Liver (tissue), 10 donors: ENCODE measurements at places on chromosomes 1 and 21. TPM values are rescaled to one million over a fixed set of nuclear protein-coding genes. Genes with fewer than 3 reads are reported as not detected.
A peak's percentile ranks its signal among the peaks of the same experiment; 100 is the strongest.

- no peaks in the 10 kb centered on the region for H3K27me3 ChIP-seq
- H3K4me3 ChIP-seq: no peak overlapping the region
- H3K4me1 ChIP-seq: no peaks in the 10 kb centered on the region
- no peaks in the 10 kb centered on the region for H3K36me3 ChIP-seq
- no peak for DNase-seq
These were observed 486.9 kb upstream of the USP24 start for GRCh38 chr1:55702064-55702463.

- no peaks in the 10 kb centered on the region for H3K36me3 ChIP-seq
- H3K27me3 ChIP-seq: no peaks in the 10 kb centered on the region
- peak; percentile 70 for DNase-seq
- H3K4me1 ChIP-seq: no peaks in the 10 kb centered on the region
- H3K4me3 ChIP-seq: no peak overlapping the region
- no peak overlapping the region for H3K27ac ChIP-seq
These were observed 213.7 kb downstream of the PBX1 start for GRCh38 chr1:164772635-164773034.

DNA sequence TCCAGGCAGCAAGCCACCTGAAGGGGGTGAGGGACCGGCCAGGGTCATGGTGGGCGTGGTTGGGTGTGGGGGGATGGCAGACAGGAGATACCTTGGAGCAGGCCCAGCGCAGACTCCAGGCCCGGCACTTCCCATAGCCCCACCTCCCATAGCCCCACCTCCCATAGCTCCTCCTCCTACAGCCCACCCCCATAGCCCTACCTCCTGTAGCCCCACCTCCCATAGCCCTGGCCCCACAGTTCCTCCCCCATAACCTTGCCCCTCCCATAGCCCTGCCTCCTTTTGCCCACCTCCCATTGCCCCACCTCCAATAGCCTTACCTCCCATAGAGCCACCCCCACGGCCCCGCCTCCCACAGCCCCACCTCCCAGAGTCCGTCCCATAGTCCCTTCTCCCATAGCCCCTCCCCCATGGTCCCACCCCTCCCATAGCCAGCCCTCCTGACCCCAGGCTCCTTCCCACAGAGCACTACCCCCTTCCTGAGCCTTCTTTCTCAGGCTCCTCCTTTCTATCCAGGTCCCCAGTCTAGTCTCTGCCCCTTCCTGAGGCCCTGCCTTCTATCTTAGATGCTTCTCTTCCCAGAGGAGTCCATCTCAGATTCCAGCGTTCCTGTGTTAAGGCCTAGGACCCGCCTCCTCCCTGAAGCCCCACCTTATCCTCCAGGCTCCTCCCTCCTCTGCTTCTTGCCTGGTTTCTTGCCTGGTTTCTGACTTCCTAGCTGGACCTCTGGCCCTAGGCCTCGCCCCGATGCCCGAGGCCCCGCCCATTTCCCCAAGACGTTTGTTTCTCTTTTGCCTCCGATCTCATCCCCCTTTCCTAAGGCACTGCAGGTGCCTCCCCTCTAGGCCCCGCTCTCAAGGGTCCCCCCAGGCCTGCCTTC, 46.8 kb downstream of the PTPRU start:
- no peak overlapping the region for H3K27ac ChIP-seq
- no peaks in the 10 kb centered on the region for H3K36me3 ChIP-seq
- H3K4me3 ChIP-seq: no peak overlapping the region
- peaks cover 14% of the 10 kb centered on the region for H3K4me1 ChIP-seq
- no peaks in the 10 kb centered on the region for H3K27me3 ChIP-seq

GRCh38 chr1:17745479-17745955, 9.6 kb upstream of the ACTL8 start:
- H3K27me3 ChIP-seq: no peaks in the 10 kb centered on the region
- no peaks in the 10 kb centered on the region for H3K36me3 ChIP-seq
- no peak for DNase-seq
- no peaks in the 10 kb centered on the region for H3K4me1 ChIP-seq
- H3K4me3 ChIP-seq: no peak overlapping the region

The DFFB gene
- 4.2 TPM for total RNA-seq

DNA sequence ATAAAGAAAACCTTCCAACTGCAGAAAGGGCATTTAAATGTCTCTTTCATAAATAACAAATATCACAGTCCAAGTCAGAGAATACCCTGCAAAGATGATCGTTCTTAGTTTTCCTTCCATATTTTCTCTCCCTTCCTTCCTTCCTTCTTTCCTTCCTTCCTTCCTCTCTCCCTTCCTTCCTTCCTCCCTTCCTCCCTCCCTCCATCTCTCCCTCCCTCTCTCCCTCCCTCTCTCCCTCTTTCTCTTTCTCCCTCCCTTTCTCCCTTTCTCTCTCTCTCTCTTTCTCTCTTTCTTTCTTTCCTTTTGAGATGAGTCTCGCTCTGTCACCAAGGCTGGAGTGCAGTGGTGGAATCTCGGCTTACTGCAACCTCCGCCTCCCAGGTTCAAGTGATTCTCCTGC, 29.0 kb upstream of the SCAF4 start:
- no peak for DNase-seq
- H3K4me3 ChIP-seq: no peak overlapping the region
- H3K27ac ChIP-seq: no peak overlapping the region

DNA sequence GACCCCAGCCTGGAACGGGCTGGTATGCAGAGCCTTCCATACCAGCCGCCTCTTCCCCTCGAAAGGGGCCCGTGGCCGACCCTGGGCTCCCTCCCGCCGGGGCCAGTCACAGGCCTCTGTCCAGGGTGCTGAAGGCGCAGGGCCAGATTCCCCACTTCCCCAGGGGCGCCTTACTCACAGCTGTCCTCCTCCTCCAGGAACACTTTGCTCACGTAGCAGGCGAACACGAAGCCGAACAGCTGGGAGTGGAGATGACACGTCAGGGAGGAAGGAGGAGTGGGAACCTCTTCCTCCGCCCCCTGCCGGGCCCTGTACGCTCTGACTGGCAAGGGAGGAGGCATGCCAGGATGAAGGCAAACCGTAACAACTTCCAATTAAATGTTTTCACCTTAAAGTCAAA, 57.3 kb downstream of the NKAIN1 start:
- H3K4me3 ChIP-seq: peak overlapping the region; percentile 26
- no peaks in the 10 kb centered on the region for H3K4me1 ChIP-seq
- no peaks in the 10 kb centered on the region for H3K36me3 ChIP-seq
- H3K27ac ChIP-seq: no peak overlapping the region
- peak; percentile 73 for DNase-seq
- no peaks in the 10 kb centered on the region for H3K27me3 ChIP-seq

- no peaks in the 10 kb centered on the region for H3K4me1 ChIP-seq
- no peaks in the 10 kb centered on the region for H3K27me3 ChIP-seq
- no peaks in the 10 kb centered on the region for H3K36me3 ChIP-seq
- H3K4me3 ChIP-seq: no peak overlapping the region
- DNase-seq: no peak
These were observed 207.1 kb downstream of the ROR1 start for GRCh38 chr1:63980740-63981407.

DNA sequence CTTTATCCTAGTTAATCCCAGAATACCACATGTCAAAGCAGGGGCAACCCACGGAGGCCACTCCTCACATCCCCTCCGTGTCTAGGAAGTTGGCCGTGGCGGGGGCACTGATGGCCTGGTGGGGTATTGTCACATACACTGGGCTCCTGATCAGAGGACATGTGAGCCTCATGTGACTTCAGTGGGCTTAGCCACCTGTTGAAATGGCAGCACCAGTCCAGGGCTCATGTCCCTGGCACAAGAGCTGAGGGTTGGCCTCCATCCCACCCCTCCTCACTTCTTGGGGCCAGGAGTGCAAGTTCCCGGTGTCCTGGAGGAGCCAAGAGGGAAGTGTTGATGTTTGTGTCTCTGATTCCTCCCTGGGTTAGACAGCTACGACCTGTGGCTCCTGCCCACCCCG, 313.4 kb downstream of the CAMTA1 start:
- H3K27me3 ChIP-seq: no peaks in the 10 kb centered on the region
- no peak for DNase-seq
- no peaks in the 10 kb centered on the region for H3K36me3 ChIP-seq
- peaks cover 16% of the 10 kb centered on the region for H3K4me1 ChIP-seq

- no peak overlapping the region for H3K4me3 ChIP-seq
- no peak for DNase-seq
These were observed 20.6 kb downstream of the GPR3 start for GRCh38 chr1:27413004-27413403.

- H3K27ac ChIP-seq: no peak overlapping the region
- no peak overlapping the region for H3K4me3 ChIP-seq
- H3K27me3 ChIP-seq: no peaks in the 10 kb centered on the region
- no peaks in the 10 kb centered on the region for H3K36me3 ChIP-seq
- no peaks in the 10 kb centered on the region for H3K4me1 ChIP-seq
These were observed 77.9 kb upstream of the KCNJ15 start for GRCh38 chr21:38178653-38179470.

DNA sequence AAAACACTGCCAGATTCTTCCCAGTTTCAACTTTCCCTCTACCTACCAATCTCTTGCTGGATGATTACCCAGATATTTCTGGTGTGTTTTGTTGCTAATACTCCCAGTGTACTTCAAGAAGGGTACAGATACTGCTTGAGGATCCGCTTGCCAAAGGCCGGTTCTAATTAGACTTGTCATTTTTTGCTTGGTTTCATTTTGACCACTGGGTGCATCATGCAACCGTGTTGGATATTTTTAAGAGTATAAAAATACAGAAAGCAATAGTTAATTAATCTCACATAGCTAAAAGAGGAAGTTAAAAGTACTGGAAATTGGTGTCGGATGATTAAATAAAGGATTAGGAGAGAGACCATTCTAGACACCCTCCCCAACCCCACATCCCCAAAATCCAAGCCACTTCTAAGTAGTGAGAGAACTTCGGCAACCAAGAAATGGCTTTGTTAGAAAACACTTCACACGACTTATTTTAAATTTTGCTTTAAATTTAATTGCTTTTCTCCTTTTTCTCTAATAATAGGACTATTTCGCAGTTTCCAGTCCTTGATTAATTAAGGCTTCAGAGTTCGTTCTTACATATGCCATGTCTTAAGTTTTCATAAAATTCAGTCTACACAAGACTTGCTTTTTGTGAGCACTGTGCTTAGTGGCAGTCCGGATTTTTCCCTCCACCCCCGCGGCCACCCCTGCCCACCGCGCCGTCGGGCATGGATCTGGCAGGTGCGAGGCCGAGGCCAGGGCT, 2.5 kb upstream of the CDKN2C start:
- peak overlapping the region; percentile 49 for H3K4me3 ChIP-seq
- H3K36me3 ChIP-seq: no peaks in the 10 kb centered on the region
- H3K27ac ChIP-seq: peak overlapping the region; percentile 93
- H3K4me1 ChIP-seq: peaks cover 11% of the 10 kb centered on the region

The TTC24 gene
- 0.08 TPM for total RNA-seq

GRCh38 chr1:217004776-217005436, 281.7 kb upstream of the ESRRG start:
- H3K36me3 ChIP-seq: no peaks in the 10 kb centered on the region
- H3K27me3 ChIP-seq: no peaks in the 10 kb centered on the region
- H3K27ac ChIP-seq: no peak overlapping the region
- no peak for DNase-seq
- no peaks in the 10 kb centered on the region for H3K4me1 ChIP-seq

DNA sequence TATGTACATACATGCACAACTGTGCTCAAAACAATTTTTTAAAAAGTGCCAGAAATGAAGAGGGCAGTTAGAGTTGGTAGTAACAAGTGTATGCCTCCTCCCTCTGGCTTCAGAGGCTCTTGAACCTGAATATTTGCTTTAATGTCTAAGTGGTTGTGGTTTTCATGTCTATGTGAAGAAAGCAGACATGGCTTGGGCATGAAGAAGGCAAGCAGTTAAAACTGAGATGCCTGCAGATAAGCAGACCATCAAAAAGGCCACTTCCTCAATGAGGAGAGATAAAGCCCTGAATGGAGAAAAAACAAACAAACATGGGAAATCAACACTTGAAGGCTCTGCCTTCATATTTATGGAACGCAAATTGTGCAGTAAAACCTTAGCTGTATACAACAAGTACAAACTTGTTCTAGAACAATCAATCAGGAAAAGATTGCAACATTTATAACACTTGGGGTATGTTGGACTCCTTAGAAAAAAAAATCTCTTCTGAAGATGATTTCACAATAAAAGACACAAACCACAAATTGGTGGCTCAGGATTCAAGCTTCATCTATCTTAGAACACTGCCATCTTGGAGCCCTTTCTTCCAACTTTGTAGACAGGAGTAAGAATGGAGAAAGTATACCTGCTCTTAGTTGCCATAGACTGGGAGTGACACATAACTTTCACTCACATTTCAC, 52.7 kb upstream of the PLA2G4A start:
- H3K4me1 ChIP-seq: no peaks in the 10 kb centered on the region
- no peaks in the 10 kb centered on the region for H3K36me3 ChIP-seq
- H3K27me3 ChIP-seq: no peaks in the 10 kb centered on the region
- no peak for DNase-seq
- H3K4me3 ChIP-seq: no peak overlapping the region

- no peak overlapping the region for H3K27ac ChIP-seq
- H3K4me1 ChIP-seq: no peaks in the 10 kb centered on the region
- H3K4me3 ChIP-seq: no peak overlapping the region
- H3K27me3 ChIP-seq: no peaks in the 10 kb centered on the region
- H3K36me3 ChIP-seq: no peaks in the 10 kb centered on the region
These were observed 8.9 kb upstream of the KCND3 start for GRCh38 chr1:111998332-111998731.

The GPR61 gene
- total RNA-seq: not detected

DNA sequence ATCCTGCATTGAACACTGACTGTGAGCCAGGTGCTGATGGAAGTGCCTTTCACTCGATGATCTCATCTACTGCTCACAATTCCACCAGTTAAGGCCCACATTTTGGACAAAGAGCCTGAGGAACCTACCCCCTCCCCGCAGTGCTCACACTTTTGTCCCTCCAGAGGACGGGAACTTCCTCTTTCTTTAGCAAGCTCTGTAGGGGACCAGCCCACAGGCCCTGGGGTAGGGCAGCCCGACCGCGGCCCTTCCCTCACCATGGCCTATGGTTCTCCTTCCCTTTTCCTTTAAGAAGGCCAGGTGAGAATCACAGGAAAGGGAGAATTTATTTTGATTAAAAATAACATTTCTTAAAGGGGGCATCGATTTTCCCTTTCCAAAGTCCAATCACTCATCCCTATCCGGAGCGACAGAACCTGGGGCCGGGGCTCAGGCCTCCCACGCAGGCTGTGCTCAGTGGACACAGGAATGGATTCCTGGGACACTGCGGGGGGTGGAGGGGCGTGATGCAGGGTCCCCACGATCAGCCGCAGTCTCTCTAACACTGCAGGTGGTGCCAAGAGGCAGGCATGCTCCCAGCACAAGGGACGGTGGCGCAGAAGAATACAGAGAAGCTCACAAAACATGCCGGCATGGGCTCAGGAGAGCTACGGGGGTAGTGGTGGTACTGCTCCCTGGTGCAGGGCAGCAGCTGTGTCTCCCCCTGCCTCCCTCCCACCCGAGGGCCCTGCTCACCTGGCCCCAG, 8.9 kb upstream of the KCNE1 start:
- no peaks in the 10 kb centered on the region for H3K27me3 ChIP-seq
- H3K36me3 ChIP-seq: peaks cover 31% of the 10 kb centered on the region
- H3K4me3 ChIP-seq: peak overlapping the region; percentile 68

- H3K4me1 ChIP-seq: no peaks in the 10 kb centered on the region
- H3K4me3 ChIP-seq: no peak overlapping the region
- no peaks in the 10 kb centered on the region for H3K27me3 ChIP-seq
- DNase-seq: no peak
- no peaks in the 10 kb centered on the region for H3K36me3 ChIP-seq
- H3K27ac ChIP-seq: no peak overlapping the region
These were observed 33.5 kb upstream of the C1orf53 start for GRCh38 chr1:197868751-197869489.

The ERG gene
- total RNA-seq: 4.1 TPM
